ENCODE measurements at places on chromosomes 1 and 21. TPM values are rescaled to one million over a fixed set of nuclear protein-coding genes. Genes with fewer than 3 reads are reported as not detected.

PDC gene
- not detected for total RNA-seq

SLAMF9 gene
- total RNA-seq: not detected

C1orf210 gene
- total RNA-seq: not detected

HDGF gene
- 325 TPM for total RNA-seq

BLACAT1 gene
- total RNA-seq: 0.14 TPM

EXTL2 gene
- total RNA-seq: 5.3 TPM

NOS1AP gene
- total RNA-seq: 0.18 TPM

TNFRSF4 gene
- 176 TPM for total RNA-seq

ATF6 gene
- total RNA-seq: 21.3 TPM

Data from activated naive CD4-positive, alpha-beta T cell treated with anti-CD3 and anti-CD28 coated beads, Interleukin-2, amount 50 U/mL, for 72 hours (primary cell).